Cortex of kidney (tissue), 1 donor: ENCODE measurements at places on chromosomes 6 and 20.

- no peak for DNase-seq
Measured at GRCh38 chr20:5065879-5066383, 53.8 kb downstream of the PCNA start.

DNA sequence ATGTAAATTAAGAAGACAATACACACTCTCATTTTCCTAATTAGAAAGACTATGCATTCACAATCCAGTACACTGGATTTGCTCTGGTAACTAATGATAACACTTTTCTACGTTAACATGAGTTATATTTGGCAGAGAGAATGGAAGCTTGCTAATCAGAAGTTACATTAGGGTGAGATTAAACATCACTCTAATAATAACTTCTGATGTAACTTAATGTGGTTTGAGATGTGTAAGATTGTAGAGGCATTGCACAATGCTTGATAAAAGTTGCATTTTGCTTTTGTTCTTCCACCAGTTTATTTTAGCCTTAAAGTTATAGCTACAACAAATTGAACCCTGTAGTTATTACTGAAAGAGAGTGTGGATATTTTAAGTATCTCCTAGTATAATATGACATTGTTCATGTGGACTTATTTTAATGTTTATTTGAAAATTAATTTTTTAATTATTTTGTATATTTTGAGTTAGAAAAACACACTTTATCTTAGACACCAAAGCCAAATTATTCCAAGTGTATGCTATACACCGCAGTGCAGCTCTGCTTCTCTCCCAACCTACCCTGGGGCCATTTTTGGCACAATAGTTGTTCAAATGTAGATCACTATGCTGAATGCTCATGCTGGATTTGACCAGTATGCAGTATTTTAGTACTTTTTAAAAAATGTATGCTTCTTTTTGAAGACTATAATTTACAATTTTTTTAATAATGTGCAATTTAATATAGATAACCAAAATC lies 143.2 kb downstream of the SLC16A10 start:
- DNase-seq, result no peak

- DNase-seq, result no peak
Measured at GRCh38 chr20:4067600-4068261, 52.4 kb upstream of the RNF24 start.

DNA sequence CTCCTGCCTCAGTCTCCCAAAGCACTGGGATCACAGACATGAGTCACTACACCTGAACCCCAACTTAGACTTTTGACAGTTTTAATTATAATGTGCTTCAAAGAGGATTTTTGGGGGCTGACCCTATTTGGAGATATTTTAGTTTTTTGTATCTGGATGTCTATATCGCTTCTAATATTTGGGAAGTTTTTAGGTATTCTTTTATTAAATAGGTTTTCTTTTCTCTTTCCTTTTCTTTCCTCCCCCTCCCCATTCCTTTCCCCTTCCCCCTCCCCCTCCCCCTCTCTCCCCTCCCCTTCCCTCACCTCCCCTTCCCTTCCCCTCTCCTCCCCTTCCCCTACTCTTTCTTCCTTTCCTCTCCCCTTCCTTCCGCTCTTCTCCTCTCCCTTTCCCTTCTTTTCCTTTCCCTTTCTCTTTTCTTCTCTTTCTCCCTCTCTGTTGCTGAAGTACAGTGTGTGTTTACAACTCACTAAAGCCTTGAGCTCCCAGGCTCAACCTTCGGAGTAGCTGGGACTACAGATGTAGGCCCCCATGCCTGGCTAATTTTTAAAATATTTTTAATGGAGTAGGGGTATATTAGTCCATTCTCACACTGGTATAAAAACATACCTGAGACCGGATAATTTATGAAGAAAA lies 24.4 kb upstream of the NKX2-4 start:
- no peak for DNase-seq

GRCh38 chr20:43057317-43057716 lies 132.4 kb downstream of the PTPRT start:
- DNase-seq, result no peak

- no peak for DNase-seq
Measured at GRCh38 chr6:161422710-161423680, 149.1 kb upstream of the AGPAT4 start.

- no peak for DNase-seq
Measured at GRCh38 chr6:158627940-158628211, 16.7 kb downstream of the DYNLT1 start.

- no peak for DNase-seq
Measured at GRCh38 chr6:161949531-161949930, 675.7 kb upstream of the AGPAT4 start.

DNA sequence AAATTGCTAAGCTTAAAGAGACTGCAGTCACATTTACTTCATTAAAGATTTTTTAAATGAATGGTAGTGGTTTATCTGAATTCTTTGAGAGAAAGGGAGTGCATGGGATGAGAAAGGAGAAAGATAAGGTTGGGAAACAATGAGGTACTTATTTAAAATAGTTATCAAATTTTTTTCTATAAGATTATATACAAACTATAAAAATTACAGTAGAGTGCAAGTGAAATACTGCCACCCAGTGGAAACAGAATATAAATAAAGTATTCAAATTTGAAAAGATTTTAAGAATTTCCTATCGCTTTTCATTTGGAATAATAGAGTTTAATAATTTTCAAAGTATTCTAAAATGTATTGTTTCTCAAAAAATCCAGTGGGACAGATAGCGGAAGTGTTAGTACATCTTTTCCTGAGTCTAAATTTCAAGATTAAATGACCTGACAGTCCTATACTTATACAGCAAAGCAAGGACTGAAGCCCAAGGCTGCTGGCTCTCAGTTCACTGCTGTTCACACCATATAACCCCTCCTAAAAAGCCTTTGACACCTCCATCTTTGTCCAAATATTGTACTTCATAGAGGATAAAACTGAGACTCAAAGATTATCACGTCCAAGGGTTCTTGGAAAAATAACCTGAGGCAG lies 31.1 kb downstream of the EPM2A start:
- no peak for DNase-seq

DNA sequence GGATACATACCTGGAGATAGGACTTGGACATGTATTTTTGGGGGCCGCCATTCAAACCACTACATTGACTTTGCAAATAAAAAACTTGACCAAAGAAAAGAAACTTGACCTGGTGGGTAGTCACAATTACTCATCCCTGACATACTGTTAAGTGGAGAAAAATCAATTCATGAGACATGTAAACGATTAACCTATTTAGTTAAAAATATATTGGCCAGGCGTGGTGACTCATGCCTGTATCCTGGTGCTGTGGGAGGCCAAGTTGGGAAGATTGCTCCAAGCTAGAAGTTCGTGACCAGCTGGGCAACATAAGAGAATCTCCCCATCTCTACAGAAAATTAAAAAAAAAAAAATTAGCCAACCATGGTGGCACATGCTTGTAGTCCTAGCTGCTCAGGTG lies 2.5 kb upstream of the SRSF12 start:
- DNase-seq, result no peak

- no peak for DNase-seq
Measured at GRCh38 chr6:25900843-25901242, 26.8 kb upstream of the SLC17A3 start.

GRCh38 chr6:10373642-10374359 lies 41.1 kb downstream of the TFAP2A start:
- DNase-seq, result no peak

DNA sequence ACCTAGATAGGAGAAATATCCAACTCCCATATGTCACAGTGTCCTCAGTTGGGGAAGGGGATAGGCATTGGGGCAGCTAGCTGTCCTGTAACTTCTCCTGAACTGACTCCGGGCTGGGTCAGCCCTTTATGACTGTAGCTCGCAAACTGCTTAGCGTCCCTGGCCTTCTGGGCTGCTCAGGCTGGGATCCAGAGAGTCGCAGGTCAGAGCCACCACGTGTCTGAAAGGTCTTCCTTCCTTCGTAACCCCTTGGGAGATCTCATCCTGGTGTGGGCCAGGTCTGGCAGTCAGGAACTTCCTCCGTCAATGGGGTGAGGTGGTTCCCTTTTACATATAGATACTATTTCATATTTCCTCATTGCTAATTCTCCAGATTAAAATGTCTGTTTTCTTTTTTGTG lies 28.8 kb upstream of the HINT3 start:
- DNase-seq, result no peak

DNA sequence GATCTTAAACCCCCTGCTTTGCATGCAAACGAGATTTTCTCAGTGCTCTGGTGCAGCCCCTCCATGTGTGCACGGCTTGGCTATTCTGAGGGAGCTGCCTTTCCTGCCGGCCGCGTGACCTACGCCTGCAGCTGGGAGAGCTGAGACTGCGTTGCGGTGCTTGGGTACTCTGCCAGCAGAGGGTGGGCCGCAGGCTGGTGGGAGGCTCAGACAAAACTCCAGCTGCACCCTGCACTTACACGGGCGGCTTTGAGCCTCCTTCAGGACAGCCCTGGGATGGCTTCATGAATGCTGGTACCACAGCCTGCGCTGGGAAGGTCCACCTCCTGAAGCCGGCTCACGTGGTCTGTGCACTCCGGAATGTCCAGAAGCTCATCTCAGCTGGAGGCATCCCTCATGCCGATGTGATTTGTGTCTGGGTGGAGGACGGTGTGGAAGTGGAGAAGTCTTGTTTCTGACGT lies 223.7 kb downstream of the DLL1 start:
- DNase-seq, result no peak

DNA sequence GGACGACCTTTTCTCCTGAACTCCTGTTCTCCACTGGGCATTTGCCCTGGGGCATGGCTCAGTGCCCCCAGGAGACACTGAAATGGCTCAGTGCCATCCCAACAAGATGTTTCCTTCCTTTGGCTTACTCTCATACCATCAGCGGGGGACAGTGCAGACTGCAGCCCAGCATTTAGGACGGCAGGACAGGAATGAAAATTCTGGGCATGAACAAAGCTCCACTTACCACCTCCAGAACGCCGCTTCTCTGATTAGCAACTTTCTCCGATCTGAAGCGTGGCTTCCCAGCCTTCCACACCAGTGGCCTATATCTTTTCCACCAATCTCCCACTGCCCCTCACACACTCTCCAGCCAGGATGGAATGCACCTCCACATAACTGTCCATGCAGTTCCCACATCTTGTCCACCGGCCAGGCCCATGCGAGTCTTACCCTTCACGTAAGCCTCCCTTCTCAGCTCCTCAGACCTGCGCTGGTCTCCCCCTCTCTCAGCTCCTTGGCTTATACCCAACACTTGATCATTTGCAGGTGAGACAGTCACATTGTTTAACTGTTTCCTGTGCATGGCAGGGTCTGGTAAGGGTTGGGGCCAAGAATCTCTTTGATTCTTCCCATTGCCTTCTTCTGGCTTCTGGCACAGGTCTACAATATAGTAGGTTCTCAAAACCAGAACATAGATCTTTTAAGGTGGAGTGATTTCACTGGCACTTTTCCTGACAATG lies 114.5 kb downstream of the FYN start:
- no peak for DNase-seq

- DNase-seq, result no peak
Measured at GRCh38 chr6:147423111-147423510, 85.4 kb upstream of the SAMD5 start.

DNA sequence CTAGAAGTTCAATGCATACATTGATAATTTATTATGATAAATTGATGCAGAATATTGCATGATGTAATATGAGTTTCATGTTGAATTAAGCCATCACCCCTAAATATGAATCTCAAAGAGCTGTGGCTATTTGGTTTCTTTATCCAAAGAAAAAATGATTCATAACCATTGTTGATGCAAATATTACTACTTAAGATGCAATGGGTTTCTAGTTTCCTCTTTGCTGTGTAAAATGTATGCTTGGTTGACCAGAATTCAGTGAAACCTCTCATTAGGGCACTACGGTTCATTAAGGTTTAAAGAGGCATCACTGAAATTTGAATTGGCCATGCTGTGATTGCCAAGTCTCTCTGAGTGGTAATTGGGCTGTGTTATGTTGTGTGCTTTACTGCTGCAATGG lies 492.5 kb upstream of the FLRT3 start:
- DNase-seq, result no peak
